ENCODE measurements at places on chromosomes 7 and 10.

DNA sequence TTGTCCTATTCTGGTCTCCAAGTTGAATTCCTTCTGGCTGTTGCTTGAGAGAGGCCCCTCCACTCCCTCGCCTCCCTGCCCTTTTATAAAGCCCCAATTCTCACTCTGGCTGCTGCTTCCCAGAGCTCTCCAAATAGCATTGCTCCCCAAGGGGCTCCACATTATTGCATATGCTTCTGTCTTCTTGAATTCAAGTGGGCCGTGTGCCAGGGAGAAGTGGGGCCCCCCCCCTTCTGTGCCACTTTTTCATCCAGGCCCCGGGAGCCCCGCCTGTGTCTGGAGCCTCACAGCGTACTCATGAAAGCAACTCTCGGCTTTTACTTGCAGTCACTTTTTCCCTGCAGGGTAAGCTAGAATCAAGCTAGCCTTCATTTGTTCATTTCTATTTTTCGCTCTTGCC is 265.1 kb downstream of the CCSER2 start:
- no peak for DNase-seq

DNA sequence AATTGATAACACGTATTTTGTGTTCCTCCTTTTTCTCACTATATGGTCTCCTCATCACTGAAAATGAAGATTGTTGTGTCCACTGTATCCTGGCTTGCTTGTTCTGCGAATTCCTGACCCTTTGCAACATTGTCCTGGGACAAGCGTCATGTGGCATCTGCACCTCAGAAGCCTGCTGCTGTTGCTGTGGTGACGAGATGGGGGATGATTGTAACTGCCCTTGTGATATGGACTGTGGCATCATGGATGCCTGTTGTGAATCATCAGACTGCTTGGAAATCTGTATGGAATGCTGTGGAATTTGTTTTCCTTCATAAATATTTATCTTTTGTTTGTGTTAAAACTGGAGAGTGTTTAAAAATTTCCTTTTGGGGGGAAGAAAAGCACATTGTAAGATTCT is 93.7 kb downstream of the MDFIC start:
- DNase-seq = no peak

DNA sequence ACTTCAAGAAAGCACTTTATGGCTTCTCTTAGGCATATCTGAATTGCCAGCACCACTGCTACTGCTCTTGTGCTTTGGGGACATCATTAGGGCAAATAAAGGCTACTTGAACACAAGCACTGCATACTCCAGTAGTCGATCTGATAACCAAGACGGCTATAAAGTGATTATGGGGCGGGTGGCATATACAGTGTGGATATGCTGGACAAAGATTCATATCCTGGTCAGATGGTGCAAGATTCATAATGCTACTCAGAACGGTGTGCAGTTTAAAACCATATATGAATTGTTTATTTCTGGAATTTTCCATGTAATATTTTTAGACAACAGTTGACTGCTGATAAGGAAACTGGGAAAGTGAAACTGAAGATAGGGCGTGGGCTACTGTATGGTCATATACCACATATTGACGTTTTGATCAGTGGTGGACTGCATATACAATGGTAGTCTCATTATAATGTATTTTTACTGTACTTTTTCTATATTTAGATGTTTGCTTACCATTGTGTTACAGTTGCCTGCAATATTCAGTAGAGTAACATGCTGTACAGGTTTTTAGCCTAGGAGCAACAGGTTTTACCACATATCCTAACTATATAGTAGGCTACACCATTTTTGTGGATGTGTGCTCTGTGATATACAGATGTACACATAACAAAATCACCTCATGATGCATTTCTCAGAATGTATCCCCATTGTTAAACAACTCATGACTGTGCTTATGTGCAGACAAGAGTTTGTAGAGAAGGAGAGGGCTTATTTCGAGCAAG is 15.2 kb downstream of the ANLN start:
- DNase-seq = no peak

GRCh38 chr10:122329416-122329815 is 45.1 kb upstream of the PLEKHA1 start:
- DNase-seq = no peak

GRCh38 chr10:97333601-97334369 is 744 bp downstream of the FRAT2 start:
- no peak for DNase-seq

DNA sequence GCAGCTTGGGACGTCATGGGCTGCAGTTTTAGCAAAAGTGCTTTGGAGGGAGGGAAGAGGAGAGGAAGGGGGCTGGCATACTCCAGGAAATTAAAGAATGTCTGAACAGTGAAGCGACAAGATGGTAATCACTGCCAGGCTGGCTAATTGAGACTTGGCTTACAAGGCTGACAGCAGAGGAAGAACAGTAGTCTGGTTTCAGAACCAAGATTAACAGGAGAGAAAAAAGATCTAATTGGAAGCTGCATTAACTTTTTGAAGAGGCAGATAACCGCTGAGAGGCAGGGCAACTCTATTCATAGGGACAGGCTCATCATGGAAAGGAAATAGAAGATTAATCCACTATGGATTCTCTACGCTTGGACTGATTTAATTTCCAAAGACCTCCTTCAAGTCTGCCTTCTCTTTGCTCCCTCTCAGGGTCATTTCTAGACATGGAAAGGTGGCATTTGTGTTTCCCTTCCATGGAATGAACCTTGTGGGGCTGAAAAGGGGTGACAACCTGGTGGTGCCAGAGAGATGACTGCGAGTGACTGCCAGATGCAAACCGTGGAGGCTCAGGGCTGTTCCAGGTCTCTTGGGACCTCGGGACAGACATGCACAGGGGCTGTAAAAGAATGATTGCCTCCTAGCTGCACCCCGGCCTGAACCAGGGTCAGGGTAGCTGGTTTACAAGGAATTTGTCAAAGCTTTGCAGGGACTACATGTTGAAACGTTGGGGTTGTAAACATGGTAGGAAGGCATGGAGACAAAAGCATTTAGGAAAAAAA is 210.2 kb upstream of the NPY start:
- DNase-seq = no peak

DNA sequence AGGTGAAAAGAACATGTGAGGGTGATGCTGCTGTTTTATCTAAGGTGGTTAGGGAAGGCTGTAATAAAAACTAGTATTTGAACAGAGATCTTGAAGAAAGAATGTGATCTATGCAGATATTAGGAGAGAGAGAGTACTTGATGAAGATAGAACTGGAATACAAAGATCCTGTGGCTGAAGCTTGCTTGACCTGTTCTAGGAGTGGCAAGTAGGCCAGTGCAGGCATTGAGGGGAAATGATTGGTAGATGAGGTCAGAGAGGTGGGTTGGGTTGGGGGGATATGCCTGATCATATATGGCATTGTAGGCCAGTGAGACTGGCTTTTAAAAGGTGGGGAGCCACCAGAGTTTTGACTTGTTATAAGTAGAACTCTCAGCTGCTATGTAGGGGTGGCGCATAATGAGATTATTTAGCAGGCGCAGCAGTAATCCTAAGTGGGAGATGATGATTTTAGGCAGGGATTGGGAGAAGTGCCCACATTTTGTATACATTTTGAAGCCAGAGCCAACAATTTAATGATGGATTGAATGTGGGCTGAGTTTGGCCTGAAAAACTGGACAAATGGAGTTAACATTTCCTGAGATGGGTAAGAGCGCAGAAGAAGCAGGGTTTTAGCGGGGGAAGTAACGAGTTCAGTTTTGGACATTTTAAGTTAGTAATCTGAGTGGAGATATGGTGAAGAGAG is 8.2 kb downstream of the CCSER2 start:
- no peak for DNase-seq

DNA sequence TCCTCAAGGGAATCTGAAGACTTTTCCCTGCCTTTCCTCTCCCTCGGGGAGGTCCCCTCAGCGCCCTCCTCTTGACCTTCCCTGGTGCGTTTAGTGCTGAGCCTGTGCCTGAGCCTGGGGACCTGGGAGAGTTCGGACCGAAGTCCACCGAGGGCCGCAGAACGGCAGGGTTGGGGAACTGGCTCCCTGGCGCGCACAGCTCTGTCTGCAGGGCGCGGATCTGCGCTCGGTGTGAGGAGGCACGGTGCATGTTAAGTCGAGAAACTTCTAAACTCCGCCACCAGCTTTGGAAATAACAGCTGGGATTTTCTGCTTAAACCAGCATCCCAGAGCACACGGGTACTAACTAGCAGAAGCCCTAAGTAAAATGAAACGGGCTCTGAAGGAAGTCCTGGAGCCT is 44.2 kb upstream of the SLC29A4 start:
- no peak for DNase-seq

Data from SHP77 treated with DMSO at 0.1 percent for 48 hours (cell line).